ENCODE measurements at places on chromosomes 1 and 21.
A peak's percentile ranks its signal among the peaks of the same experiment; 100 is the strongest.

GRCh38 chr1:155279268-155279667, 2.0 kb downstream of the HCN3 start:
- no peak for DNase-seq

DNA sequence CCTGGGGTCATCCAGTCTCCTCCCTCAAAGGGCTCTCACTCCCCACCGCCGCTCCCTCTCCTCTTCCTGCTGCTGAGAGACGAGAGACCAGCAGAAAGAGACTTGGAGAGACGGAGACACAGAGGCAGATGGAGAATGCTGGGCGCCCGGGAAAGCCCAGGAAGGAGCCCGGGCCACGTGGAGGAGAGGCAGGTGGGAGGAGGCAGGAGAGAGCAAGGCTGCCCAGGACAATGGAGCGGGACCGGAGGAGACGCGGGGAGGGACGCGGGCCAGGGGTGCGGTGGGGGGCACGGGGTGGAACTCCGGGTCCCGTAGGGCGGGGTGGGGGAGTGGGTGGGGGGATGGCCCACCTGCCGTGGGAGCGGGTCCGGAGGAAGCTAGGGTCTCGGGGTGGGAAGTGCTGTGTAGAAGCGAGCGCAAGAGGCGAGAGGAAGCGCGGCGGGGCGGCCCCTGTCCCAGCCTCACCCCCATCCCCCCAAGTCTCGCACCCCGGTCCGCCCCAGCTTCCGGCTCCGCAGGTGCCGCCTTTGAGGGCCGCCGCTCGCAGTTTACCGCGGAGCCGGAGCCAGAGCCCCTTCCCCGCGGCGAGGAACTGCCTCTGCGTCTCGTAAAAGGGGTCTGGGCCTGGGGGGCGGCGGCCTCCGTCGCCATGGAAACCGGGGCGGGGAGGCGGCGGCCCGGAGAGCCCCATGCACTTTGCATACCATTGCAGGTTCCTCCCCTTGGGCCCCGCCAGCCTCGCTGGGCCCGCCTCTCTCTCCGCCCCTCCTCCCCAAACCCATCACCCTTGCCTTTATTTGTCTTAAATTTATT, 11.7 kb upstream of the EPHA2 start:
- peak; percentile 51 for DNase-seq

- DNase-seq: no peak
Measured at GRCh38 chr1:82813386-82813785, 1012.7 kb downstream of the ADGRL2 start.

GRCh38 chr1:14571810-14572767, 26.4 kb upstream of the KAZN start:
- peak; percentile 39 for DNase-seq

- DNase-seq: no peak
Measured at GRCh38 chr1:162676087-162676486, 43.8 kb downstream of the DDR2 start.

DNA sequence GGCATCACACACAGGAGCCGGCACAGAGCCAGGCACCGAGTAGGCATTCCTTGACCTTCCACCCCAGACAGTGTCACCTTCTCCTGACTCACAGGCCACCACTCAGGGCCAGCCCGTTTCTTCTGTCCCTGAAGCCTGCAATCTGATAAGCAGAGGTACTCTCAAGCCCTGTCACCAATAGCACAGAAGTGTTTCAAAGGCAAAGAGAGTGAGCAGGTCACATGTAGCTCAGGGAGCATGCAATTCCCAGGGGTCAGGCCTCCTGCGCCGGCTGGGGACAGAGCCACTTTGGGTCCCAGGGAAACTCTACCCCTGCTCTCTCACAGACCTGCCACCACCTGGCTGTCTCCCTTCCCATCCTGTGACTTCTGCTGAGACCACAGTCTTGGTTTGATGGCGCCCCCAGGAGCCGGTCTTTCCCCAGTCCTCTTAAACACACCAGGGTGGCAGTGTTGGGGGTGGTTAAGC, 13.2 kb downstream of the CAPN9 start:
- DNase-seq: no peak

DNA sequence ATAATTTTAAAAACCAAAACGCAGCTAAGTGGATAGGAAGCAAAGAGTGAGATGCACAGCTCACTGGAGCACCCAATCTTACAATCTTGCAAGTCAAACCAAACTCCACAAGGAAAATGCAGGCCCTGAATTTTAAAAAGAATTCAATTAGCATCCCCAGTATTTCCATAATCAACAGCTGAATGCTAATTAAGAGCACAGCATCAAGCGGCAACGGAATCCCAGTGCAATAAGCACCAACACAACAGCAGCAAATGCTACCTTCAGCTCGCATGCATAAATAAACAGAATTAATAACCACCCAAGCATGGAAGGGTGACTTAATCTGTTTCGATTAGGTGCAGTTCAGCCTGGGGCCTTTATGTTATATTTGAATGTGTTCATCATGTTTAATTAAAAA, 142.9 kb downstream of the SLC45A1 start:
- DNase-seq: no peak

- DNase-seq: no peak
Measured at GRCh38 chr1:68291688-68292384, 59.5 kb upstream of the WLS start.

DNA sequence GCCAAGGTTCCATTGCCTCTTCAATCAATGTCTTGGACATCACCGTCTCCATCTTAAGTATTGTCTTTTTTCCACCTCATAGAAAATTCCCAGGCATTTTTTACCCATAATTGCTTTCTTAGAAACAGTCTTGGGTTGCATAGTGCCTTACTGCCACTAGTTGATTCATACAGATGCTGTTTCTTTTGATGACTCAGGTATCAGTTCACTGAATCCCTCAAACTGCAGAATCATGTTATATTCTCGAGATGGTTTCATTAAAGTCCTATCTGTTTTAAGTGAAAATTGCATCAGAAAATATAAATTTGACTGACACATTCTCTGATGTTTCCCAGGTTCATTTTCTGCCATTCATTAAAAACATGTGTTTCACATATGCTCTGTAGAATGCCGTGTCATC, 1489.1 kb downstream of the BRINP3 start:
- DNase-seq: no peak
